ENCODE measurements at places on chromosomes 5 and 9.
A peak's percentile ranks its signal among the peaks of the same experiment; 100 is the strongest.

DNA sequence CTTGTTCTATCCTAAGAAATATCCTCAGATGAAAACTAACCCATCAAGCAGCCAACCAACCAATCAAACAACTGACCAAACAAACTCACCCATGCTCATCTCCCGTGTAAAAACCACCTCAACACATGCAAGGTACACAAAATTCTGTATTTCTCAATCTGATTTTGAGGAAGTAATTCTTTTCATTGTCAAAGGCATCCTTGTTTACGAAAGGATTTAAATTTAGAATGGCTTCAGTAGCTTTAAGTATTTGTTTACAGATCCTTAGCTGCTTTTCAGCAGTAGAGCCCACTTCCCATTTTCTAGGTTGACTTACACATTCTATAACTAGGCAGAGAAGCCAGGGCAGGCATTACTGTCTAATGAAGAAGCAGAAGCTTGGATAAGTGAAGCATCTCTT lies 78.6 kb downstream of the NTRK2 start:
- no peak for DNase-seq

DNA sequence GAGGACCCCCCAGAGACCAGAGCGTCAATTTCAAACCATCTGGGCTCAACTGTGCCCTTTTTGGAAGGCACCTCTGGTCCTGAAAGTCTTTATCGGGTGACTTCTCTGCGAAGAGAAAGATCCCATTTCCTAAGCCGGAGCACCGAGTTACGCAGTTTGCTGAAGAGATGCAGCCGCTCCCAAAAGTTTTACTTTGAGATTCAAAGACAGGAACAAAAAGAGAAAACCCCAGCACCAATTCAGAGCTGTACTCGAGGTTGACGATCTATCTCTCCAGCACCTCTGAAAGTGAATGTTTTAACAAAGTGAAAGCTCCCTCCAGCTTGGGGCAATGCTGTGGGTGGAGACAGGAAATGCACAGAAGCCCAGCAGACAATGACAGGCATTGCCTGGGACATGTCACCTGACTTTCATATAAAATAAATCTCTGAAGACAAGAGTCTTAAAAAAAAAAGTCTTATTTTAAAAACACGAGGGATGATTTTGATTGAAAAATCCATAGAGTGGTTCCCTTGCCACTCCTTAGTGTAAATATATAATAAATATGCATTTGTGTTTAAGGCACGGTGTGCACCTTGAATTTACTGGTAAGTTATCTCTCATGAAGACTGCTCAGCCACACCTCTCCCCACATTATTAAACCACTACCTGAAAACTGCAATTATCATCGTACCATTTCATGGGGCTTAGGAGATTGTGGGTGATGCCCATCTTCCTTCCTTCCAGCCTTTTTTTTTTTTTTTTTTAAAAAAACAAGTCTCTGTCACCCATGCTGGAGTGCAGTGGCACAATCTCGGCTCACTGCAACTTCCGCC lies 79.9 kb downstream of the FNBP1 start:
- DNase-seq = peak; percentile 59

DNA sequence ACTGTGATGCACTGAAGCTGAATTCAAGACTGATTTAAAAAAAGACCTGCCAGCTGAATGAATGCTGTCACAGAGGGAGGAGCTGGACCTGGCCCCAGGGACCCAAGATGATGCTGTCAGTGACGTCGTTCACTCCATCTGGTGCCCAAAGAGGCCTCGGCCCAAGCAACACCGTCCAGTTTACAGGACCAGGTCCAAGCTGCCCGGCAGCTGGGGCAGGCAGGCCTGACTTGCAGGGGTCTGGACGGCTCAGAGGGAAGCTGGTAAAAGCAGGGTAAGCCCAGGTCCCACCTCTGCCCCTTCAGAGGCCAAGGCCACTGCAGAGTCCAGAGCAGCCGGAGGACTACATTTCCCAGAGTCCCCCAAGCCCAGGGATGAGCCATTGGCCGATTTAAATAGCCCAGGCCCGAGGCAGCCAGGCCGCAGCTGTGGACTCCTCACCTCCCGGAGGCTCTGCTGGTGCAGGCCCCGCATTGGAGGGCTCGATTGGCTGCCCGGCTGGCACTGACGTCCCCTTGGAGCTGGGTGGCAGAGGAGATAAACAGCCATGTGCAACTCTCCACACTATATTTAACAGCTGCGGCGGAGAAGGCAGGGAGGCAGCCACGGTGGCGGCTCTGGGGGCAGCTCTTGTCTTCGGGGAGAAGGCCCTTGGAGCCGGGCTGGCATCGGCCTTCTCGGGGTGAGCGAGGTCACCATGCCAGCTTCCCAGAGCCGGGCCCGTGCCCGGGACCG lies at the start of gene PLPP7:
Gene PLPP7, plus strand, starts transcription at position 423 of the 735 bp plus-strand sequence. Its CDS starts 275 bp downstream, at position 698.
- DNase-seq = peak; percentile 65

- no peak for DNase-seq
Measured at GRCh38 chr5:124979251-124979650, 232.8 kb upstream of the ZNF608 start.

GRCh38 chr9:79430619-79431018 lies 141.1 kb upstream of the TLE4 start:
- DNase-seq = no peak

DNA sequence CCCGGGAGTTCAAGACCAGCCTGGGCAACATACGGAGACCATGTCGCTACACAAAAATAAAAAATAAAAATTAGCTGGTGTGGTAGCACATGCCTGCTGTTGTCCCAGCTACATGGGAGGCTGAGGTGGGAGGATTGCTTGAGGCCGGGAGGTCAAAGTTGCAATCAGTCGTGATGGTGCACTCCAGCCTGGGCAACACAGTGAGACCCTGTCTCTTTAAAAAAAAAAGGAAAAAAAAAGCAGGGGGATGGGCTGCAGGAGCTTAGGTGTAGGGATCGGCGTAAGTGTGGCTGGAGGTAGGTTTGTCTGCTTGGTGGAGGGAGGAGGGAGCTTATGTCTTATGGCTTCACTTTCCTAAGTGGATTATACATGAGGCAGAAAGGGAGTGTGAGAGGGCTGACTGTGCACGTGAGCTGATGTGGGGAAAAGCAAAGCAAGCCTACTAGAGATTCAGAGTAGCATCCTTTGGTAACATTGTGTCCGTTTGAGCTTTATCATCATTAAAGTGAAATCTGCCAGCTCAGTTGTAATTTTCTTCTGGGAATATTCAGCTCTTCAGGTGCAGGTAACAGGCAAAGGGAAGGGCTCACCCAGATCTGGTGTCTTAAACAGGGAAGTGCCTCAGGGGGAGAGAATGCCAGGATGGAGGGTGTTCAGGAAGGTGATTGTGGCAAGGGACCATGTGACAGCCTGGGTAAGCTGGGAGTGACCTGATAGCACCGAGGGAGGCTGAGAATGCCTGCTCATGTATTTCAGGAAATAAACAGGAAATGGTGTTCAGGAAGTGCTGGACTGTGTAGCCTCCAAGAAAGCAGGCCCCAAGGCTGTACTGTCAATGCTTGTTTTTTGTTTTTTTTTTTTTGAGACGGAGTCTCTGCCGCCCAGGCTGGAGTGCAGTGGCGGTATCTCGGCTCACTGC lies 17.6 kb upstream of the SETX start:
- no peak for DNase-seq

- no peak for DNase-seq
Measured at GRCh38 chr9:38486056-38486615, 61.9 kb upstream of the IGFBPL1 start.

DNA sequence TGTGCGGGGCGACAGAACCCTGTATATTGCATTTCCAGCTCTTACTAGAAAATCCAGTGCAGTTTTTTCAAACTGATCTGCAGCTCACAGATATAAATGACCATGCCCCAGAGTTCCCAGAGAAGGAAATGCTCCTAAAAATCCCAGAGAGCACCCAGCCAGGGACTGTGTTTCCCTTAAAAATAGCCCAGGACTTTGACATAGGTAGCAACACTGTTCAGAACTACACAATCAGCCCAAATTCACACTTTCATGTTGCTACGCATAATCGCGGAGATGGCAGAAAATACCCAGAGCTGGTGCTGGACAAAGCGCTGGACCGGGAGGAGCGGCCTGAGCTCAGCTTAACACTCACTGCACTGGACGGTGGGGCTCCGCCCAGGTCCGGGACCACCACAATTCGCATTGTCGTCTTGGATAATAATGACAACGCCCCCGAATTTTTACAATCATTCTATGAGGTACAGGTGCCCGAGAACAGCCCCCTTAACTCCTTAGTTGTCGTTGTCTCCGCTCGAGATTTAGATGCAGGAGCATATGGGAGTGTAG lies 786 bp downstream of the PCDHB5 start:
- no peak for DNase-seq

- DNase-seq = no peak
Measured at GRCh38 chr5:61307611-61308010, 24.4 kb upstream of the ZSWIM6 start.

GRCh38 chr5:2738700-2739359 lies 12.6 kb downstream of the IRX2 start:
- DNase-seq = no peak

DNA sequence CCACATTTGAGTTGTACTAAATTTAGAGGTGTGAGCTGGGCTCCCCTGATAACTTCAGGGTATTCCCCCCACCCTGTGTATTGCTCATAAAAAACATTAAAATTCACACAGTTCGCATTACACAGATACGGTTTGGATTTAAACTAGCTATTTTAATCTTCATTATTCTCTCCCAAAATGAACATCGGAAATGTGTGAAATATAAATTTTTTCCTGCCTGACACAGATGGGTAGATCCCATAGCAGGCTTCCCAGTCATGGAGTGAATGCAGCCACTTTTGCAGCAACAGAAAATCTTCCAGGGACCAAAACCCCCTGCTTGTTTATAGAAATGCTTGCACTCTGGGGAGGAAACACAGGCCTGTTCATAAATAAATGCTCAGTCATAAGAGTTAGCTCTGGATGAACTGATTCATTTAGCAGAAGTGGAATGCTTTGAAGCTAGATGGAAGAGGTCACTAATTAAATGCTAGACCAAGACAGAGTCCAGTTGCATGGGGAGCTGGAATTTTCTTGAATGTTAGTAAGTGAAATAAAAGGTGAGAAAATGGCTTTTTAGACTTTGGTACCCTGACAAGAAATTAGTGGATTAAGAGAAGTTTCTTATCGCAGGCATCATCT lies 115.6 kb downstream of the PDE8B start:
- no peak for DNase-seq

DNA sequence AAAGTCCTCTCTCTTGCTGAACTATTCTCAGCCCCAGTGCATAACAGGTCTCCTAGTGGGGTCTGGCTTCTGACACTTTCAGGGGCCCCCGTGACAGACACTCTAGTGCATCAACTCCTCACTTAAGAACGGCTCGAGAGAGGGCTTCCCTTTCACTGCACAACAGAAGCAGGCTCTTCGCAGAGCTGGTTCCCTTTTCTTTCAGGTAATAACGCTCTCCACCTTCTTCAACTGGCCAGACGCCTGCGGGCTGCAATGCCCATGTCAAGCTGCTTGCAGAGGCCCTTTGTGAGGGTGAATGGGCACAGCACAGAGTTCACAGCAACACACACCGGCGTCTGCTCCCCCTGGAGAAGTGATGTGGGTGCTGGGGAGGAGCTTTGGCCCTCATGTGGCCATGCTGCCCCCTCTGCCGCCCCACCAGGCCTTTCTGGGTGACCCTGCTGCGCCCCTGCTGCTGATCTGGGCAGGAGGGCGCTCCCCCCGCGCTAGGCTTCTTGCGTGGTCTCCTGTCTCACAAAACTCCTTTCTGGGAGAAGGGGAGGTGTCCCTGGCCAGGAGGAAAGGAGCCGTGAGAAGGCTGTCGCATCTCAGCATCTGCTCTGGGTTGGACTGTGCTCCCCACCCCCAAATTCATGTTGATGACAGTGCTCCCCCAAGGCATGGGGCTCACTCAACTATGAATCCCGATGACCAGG lies 2.4 kb downstream of the MRPL36 start:
- DNase-seq = no peak

DNA sequence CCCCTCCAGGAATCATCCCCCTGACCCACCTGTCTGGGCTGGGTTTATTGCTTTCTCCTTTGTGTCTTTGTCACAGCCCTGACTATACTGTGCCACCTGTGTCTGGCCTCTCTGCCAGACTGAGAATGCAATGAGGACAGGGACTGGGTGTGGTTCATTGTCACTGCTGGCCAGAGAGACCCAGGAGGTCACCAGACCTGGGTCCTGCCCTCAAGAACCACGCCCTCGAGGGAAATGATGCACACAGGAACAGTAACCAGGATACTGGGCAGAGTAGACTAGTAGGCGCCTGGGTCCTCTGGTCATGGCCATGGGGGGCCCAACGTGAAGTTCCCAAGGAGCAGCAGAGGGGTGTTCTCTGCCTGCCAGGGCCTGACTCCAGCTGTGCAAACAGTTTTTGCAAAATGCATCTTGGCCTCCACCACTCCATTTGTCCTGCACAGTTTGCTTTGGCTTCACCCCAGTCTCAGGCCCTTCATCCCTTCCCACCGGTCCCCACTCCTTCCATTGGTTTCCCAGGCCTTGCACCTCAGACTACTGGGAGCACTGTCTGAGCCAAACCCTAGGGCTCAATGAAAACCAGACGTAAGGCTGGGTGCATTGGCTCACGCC lies 17.8 kb downstream of the RGS3 start:
- DNase-seq = no peak

GRCh38 chr5:159774476-159775031 lies 141.7 kb upstream of the ADRA1B start:
- DNase-seq = no peak

- DNase-seq = peak; percentile 85
Measured at GRCh38 chr9:131608493-131609037, 63.2 kb downstream of the PRRT1B start.

DNA sequence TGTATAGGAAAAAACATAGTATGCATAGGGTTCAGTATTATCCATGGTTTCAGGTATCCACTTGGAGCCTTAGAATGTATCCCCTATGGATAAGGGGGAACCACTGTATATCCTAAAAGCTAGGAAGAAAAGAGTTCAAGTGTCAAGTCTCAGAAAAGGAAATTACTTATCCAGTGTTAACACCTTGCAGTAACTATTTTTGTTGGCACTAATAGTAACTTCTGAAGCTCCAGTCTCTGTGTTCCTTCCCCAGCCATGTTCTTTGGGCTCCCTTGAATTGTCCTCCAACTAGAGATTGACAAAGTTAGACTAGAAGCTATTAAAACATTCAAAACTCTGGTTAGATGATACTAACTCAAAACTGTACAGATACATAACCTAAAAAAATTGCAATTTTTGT lies 370.8 kb downstream of the NFIB start:
- no peak for DNase-seq

DNA sequence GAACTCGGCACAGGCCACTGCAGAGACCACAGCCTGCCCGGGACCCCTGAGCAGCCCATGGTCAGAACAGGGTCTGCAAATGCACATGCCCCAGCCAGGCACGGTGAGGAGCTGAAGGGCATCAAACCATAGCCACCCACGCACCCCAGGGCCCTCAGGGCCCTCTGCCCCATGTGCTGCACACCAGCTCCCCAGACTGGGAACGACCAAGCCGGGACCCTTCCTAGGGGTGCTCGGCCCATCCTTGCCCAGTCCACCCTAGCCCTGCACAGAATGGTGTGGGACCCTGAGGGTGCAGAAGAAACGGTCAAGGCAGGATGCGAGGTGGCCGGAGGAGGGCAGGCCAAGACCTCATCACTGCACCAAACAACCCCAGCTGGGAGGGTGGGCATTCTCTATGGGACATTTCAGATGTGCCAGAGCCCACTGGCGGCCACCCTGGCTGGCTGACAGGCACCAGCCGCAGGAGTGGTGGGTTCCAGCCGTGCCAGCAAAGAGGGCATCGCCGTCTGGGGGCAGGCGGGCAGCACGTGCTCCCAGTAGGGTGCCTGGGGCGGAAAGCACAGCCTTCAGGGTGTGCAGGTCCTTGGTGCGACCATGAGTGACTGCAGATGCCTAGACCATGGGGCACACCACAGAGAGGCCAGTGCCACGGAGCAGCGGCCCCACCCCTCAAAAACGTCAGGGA lies 16.4 kb downstream of the SLC12A7 start:
- no peak for DNase-seq

All from astrocyte of the spinal cord (primary cell).